ENCODE measurements at places on chromosomes 11 and 22.

- DNase-seq = no peak
Measured at GRCh38 chr11:126335463-126335760, 20.1 kb upstream of the ST3GAL4 start.

DNA sequence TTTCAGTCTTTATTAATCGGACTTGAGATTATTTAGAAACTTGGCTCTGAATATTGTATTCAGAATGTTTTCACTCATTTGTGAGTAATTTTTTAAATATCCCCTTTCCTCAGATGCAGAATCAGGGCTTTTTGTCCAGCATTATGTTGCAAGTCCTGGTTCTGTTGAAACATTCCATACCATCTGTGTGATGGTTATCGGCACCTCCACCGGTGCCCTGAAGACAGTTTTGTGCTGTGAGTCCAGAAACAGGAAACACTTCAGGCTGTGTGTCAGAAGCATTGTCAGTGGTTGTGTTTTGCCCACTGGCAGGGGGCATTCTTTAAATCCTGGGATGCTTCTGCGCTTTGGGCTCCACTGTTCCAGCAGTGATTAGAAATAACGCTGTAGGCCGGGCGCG is 20.4 kb downstream of the CDPF1 start:
- DNase-seq = no peak

DNA sequence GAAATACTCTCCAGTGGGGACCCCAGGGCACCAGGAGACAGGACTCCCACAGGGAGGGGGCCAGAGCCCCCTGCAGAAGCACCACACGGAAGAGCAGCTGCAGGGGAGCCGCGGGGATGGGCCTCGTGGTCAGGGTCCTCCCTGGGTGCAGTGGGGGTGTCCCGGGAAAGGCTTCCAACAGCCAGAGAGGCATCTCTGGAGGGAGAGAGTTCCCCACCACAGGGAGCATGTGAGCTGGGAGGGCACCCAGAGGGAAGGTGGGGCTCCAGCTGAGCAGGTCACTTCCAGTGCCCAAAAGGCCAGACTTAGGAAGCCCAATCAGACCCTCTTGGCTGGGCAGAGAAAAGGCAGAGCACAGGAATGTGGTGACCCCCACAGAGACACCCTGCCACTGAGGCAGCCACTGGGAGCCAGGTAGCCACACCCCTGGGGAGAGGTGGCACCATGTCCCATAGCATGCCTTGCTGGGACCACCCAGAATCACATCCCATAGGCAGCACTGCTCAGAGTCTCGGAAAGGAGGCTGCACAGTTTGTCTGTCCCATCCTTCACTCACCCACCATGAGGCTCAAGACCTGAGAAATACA is 49.9 kb upstream of the LMO1 start:
- no peak for DNase-seq

- no peak for DNase-seq
Measured at GRCh38 chr11:37946155-37946766, 1348.2 kb upstream of the RAG2 start.

DNA sequence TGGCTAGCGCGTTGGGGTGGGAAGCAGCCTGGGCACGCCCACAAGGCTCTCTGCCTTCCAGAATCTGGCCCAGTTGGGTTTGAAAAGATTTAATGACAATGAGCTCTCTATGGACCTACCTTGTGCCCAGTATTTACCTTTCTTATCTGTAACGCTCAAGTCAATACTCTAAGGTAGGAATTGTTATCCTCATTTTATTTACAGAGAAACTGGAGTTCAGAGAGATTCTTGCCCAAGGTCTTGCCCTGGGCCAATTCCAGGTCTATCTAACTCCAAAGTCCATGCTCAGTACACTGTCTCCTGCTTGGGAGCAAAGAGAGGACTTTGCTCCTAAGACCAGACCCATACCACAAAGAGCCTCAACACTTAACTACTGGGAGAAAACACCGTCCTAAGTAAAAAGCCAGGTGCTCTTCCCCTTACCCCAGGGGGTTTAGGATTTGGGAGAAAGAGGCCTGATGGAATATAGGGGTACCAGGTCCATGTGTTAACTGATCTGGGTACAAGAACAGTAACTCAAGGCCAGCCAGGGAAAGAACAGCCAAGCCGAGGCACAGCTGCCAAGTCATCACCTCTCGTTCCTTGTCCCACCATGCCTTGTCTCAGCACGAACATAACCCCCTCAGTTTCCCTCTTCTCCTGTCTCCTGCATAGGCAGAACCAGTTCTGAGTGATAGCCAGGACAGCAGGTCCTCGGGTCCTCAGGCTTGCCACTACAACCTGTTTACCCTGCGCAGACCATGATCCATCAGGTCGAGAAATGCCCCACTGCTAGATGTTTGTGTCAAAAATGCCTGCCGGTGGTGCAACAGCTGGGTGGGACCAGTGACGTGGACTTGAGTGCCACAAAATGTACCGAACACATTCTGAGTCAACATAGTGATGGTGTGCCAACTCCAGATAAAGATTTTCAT is 14.6 kb downstream of the APOA4 start:
- no peak for DNase-seq

GRCh38 chr11:102014756-102015155 is 32.5 kb upstream of the CFAP300 start:
- DNase-seq = no peak

DNA sequence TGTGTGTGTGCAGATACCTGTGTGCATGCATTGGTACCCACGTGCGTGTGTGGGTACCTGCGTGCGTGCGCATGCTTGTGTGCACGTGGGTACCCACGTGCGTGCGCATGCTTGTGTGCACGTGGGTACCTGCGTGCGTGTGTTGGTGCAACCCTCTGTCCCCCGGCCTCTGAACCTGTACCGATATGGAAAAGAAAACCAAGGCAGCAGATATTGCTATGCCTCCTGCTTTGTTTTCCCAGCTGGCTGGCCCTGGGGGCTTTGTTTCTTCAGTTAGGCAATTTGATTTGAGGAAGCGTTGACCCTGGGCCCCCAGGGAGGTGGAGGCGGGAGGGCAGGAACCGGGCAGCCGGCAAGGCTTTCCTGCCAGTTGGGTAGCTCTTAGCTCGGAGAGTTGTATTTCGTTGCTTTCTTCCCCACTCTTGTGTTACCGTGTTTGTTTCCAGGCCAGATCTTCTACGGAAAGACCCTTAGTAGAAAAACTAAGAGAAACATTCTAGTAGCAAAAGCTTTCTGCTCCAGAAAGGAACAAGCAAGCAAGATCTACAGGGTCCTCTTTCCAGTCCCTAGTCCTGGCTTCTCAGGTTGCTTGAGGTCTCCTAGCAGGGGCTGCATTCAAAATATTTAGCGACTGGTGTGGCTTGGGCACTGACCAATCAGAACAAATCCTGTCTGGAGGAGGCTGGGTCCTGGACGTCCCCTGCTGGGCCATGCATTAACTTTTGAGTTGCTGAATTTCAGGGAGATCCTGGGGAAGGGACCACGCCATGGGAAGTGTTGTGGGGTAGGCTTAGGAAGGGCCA is 26.3 kb upstream of the SORL1-AS1 start:
- no peak for DNase-seq

DNA sequence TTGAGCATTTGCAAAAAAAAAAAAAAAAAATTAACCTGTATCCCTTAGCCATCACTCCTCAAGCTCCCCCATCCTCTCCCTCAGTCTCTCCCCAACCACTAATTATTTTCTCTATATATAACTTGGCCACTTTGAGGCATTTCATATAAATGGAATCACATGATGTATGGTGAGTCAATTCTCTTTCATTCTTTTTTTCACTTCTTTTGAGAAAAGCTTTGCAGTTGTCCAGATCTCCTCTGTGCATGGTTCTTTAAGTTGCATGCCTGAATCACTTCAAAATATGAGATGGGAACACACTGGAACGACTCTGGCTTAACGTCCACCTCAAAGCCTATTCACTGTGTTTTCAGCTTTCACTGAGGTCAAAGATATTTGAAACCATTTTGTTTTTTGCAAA is 40.7 kb downstream of the SHANK2 start:
- DNase-seq = no peak

DNA sequence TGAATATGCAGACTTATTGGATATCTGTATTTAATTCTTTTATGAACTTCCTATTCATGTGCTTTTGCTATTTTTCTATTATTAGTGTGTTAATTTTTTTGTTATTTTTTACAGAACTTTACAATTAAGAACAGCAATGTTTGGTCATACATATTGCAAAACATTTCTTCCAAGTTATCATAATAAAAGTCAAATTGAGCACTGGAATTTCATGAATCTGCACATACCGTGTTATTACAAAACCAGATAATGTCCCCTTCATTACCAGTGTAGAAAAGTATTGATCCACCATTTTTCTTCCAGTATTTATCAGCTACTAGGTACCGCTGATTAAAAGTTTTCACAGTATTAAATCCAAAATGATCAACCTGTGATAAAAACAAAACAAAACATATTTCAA is 40.5 kb downstream of the PRCP start:
- no peak for DNase-seq

DNA sequence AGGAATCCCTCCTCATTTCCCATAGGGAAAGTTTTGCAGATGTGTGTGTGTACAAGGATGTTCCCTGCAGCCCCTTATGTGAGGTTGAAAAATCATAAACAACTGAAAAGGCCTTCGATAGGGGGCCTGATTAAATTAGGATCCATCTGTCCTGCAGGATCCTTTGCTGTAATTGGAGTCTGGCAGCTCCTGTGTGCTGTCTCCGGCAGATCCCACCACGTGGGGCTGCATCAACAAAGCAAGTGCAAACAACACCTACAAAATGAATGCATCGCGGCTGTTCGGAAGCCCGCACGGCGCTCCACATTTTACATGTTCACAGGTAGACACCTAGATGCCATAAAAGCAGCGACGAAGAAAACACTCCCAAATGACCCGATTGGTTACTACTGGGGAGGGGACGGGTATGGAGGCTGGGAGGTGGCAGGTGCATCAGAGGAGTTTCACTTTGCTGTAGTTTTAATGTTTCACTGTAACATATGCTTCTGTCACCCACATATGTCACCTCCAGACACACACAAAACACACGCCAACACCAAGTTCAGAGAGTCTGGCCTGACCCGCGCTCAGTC is 52.2 kb downstream of the NFAM1 start:
- no peak for DNase-seq

DNA sequence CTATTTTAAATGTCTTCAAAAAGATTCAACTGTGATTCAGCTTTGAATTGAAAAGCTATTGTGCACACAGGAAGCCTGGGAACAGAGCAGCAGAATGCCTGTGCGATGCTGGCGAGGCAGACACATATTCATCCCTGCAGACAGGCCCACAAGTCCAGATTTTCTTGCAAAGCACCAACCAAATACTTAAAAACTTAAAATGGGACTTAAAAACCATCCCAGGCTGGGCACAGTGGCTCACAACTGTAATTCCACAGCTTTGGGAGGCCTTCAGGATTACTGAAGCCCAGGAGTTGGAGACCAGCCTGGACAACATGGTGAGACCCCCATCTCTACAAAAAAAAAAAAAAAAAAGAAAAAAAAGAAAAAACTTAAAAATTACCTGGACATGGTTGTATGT is 122.6 kb upstream of the SERPIND1 start:
- no peak for DNase-seq

GRCh38 chr11:3830088-3830487 is 10.7 kb downstream of the RHOG start:
- no peak for DNase-seq

- DNase-seq = no peak
Measured at GRCh38 chr22:19641254-19641982, 72.9 kb upstream of the SEPTIN5 start.

DNA sequence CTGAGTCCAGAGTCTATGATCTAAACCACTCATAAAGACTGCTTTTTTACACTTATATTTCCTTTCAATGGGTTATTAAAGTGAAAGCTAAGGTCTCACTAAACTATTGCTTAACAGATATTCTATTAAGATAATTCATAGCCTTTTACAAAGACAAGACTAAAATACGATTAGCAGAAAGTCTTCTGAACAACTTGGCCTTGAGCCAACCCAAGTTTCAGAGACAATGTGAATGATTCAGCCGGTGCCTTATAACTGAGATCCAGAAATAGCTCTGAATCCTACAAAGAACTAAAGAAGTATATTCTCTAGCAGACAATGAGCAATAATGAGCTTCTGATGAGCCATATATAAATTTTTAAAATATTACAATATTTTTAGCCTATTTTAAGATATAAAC is 41.5 kb upstream of the CARD18 start:
- no peak for DNase-seq

GRCh38 chr22:35712672-35713071 is 5.0 kb upstream of the APOL5 start:
- no peak for DNase-seq

DNA sequence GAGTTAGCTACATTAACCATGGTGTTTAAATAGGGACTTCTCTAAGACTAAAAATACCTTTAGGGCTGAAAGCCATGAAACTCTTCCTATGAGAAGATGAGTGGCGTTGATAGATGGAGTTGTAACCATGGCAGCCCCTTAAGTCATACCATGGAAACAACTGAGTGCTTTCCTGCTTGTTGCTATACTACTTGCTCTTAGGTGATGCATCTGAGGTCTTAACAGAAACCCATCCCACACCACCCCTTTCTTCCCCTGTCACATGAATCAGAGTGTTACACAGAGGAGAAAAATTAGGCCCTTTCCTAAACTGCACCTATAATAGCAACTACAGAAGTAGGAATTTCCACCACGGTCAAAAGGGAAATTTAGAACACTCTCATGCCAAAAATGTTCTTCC is 64.3 kb upstream of the ZC3H12C start:
- no peak for DNase-seq

DNA sequence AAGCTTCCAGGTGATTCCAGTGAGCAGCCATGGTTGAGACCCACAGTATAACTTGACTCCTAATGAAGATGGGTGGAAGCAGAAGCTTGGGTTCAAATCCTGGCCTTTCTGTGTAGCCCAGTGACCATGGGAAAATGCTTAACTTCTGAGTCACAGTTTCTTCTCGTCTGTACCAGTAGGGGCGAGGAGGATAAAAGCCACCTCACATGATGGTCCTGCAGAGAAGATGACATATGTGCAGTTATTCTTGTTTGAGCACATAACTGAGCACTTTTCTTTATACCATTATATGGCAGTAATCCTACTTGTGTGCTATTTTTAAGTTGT is 4.9 kb downstream of the TMEM109 start:
- DNase-seq = no peak

- DNase-seq = no peak
Measured at GRCh38 chr11:78390809-78391208, 26.8 kb downstream of the GAB2 start.

DNA sequence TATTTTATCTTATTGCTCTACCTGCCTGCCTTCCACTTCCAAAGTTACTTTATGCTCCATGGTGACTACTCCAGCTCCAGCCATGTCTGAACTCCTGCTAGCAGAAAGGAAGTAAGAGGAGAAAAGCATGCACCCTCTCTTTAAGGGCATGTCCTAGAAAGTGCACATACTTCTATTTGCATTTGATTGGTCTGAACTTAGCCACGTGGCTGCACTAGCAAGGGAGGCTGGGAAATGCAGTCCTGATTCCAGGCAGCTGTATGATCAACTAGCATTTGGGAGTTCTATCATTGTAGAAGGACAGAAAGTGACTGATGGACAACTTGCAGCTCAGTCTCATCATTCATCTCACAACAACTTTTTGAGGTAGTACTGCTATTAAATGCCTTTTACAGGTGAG is 515.7 kb downstream of the BUD13 start:
- no peak for DNase-seq

GRCh38 chr11:67238894-67239782 is 27.1 kb upstream of the GRK2 start:
- DNase-seq = no peak
